ENCODE measurements at places on chromosomes 13 and 19.

DNA sequence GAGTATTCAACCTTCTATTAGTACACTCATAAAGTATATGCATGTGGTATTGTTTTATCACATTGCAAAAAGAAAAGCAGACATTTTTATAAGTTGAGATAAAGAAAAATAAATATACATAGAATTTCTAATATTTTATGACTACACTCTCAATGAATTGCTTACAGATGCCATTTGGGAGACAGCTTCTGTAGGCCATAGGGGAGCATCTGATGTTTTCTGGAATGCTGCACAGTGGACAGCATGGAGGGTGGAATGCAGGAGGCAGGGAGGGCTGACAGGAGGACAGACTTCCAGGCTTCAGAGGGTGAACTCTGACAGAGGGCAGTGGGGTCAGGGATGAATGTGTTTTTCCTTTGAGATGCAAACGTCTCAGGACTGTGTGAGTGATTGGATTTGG, 45.8 kb downstream of the MIPEP start:
- no peak for DNase-seq

DNA sequence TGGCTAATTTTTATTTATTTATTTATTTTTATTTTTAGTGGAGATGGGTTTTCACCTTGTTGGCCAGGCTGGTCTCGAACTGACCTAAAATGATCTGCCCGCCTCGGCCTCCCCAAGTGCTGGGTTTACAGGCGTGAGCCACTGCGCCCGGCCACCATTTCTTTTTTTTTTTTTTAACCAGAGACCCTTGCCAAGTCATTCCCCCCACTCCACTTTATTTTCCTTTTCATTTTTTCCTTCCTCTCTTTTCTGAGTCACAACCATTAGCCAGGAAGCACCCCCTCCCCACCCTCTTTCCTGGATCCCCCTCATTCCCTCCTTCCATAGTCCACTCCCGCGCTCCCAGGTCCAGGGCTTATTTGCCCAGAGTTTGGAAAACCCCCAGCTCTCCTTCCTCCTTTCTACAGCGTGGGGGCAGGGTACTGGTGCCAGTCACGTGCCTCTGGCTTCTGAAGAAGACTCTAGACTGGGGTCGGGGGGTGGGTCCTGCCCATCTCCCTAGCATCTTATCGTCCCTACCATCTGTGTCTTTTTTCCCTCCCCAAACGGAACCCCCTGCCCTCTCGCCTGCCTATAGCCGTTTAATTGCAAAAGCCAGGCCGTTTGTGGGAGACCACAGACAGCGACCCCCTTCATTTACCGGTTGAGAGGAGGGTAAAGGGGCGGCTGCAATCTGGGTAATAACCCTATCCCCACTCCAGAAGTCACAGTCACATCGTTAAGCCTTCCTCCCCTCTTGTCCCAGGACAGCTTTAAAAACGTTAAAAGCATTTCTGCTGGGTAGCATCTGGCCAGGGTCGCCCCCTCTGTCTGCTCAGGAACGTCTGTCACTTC, 1.1 kb upstream of the CALR start:
- no peak for DNase-seq

DNA sequence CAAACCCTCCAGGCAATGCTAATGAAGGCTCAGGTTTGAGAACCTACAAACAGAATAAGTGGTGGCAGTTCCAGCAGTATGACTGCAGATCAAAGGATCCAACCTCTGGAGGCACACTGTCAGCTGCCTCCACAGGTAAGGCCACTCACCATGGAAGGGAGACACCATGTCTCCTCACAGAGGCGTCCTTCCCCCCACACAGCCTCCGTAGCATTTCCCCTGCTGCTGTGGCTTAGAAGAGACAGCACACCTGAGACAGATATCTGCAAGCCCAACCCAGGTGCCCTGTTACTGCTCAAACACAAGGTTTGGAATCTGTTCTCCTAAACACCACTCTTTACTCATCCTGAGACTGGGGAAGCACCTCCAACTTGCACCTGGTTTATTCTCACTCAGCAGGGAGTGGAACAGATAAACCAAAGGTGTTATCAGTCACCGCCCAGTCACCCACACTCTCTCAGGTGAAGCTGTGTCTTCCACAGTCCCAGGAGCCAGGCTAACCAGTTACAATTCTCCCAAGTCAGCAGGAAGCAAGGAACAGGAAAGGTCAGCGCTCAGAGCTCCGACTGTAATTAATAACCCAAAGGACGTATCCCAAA, 311.2 kb downstream of the FOXO1 start:
- no peak for DNase-seq

GRCh38 chr19:48968179-48968661, 3.1 kb downstream of the FTL start:
- no peak for DNase-seq

GRCh38 chr13:82681535-82681934, 1200.7 kb downstream of the SLITRK1 start:
- DNase-seq = no peak

DNA sequence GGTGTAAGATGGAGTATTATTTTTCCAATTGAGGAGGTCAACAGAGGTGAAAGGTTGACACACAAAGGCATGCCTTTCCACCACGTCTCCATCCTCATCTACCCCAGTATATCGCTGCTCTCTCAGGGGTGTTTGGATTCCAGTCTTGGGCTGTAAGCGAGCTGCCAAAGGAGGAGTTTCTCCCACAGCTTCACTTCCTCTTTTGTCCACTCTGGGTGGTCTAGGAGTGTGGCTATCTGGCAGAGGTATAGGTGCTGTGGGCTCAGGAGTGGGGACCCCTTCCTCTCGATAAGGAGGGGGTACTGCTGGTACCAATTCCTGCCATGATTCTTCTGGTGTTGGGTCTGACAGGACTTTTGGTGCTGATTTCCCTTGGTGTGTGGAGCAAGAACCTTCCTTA, 39.4 kb downstream of the ZNF846 start:
- DNase-seq = no peak

DNA sequence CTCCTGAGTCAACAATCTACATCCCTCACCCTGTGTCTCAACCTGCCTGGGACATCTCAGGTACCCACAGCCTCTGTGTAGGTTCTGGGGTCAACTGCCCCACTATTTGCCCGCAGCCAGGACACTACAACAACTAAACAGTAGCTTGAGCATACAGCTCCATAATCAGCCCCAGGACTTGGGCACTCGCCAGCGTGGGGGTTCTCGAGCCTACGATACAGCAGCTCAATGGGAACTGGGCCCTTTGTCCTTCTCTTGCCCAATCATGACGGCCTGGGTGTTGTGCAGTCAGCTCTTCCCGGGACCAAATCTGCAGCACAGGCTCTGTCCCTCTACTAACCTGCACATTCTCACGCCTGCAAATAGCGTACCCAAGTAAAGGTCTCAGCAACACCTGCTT, 1.3 kb downstream of the ZNF180 start:
- DNase-seq = no peak
